ENCODE measurements at places on chromosomes 16 and 17.

- no peak for DNase-seq
Observed at GRCh38 chr16:56607109-56607618, 1.2 kb upstream of the MT2A start.

- no peak for DNase-seq
Observed at GRCh38 chr16:2142942-2143877, 5.2 kb upstream of the RAB26 start.

DNA sequence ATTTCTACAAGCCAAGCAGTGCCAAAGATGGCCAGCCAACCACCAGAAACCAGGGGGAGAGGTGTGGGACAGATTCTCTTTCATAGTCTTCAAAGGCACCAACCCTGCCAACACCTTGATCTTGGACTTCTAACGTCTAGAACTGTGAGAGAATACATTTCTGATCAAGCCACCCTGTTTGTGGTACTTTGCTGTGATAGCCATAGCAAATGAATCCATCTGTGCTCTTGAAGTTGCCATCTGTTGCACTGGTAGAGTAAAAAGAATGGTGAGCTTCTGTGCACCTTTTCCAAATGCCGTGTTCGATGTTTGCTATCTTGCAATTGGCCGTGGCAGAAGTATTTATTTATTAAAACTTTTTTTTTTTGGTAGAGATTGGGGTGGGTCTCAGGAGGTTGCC is 16.7 kb upstream of the ADGRG1 start:
- DNase-seq = no peak

DNA sequence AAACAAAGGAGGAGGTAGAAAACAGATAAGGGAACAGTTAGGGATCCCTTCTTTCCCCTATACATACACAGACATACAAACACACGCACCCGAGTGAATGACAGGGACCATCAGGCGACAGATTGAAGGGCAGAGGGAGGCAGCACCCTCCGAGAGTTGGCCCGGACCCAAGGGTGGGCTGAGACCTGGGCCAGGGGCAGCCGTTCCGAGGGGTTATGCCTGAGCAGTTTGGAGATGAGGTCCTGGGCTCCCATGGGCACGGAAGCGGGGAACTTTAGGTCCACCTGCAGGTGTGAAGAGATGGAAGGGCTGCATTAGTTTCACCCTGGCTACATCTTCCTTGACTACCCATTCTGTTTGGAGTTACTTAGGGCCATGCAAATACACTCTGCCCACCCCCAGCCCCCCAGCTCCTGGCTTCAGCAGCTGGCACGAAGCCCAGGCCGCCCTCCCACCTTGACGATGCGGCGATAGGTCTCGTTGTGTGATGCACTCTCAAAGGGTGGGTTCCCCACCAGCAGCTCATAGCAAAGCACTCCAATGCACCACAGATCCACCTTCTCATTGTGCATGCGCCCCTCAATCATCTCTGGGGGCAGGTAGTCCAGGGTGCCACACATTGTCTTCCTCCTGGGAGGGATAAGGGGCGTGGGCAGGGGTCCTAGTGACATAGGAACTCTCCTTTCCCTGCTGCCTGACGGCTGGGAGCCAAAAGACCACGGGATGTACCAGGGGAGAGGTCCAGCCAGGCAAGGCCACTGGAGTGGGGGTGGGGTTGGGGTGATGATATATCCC is 5.4 kb downstream of the AURKB start:
- no peak for DNase-seq

DNA sequence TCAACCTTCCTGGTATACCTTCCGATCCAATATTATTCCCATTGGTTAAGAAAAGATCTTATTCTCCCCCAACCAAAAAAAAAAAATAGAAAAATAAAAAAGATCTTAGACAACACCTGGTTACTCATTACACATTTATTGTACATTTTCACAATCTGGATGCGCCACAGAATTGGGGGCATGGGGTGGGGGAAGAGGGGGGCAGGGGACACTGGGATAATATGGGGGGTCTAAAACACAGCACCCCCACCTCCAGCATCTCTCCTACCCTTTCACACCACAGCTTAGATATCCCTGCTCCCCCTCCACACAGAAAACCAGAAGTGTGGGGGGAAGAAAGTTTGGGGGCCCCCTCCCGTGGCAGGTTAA is 3.7 kb downstream of the VAMP2 start:
- DNase-seq = no peak

GRCh38 chr17:6457688-6458459 is 13.6 kb downstream of the PIMREG start:
- DNase-seq = no peak

GRCh38 chr17:60827943-60828342 is 150.3 kb downstream of the BCAS3 start:
- DNase-seq = no peak
